Astrocyte (in vitro differentiated cells and primary cell): ENCODE measurements at places on chromosomes 2 and 18.

- no peak for DNase-seq
Observed at GRCh38 chr2:232026910-232027309, 65.4 kb downstream of the DIS3L2 start.

DNA sequence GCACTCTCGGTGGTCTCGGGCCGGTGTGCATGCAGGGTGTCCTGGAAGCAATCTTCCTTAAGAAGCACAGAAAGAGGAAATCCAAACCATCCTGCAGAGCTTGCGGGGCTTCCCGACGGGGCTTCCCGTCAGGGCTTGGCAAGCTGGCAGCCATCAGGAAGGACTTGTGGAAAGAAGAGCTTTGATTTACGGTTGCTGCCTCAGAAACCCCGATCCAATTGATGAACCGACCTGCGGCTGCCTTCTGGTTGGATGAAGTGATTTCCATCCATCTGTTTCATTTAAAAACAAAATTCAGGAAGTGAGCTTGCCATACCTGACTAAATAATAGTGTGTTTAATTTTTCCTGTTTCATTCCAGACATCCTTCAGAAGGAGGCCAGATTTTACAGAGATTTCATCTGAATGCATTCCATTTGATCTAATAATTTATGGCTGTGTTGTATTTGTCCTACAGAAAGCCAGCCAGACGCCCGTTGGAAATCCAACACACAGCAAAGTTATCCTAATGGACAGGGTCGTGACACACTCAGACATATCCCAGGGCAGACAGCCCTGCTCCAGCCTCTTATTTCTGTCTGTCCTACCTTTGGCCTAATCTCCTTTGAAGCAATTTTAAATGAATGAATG lies 141.3 kb downstream of the SEPTIN10 start:
- no peak for DNase-seq

DNA sequence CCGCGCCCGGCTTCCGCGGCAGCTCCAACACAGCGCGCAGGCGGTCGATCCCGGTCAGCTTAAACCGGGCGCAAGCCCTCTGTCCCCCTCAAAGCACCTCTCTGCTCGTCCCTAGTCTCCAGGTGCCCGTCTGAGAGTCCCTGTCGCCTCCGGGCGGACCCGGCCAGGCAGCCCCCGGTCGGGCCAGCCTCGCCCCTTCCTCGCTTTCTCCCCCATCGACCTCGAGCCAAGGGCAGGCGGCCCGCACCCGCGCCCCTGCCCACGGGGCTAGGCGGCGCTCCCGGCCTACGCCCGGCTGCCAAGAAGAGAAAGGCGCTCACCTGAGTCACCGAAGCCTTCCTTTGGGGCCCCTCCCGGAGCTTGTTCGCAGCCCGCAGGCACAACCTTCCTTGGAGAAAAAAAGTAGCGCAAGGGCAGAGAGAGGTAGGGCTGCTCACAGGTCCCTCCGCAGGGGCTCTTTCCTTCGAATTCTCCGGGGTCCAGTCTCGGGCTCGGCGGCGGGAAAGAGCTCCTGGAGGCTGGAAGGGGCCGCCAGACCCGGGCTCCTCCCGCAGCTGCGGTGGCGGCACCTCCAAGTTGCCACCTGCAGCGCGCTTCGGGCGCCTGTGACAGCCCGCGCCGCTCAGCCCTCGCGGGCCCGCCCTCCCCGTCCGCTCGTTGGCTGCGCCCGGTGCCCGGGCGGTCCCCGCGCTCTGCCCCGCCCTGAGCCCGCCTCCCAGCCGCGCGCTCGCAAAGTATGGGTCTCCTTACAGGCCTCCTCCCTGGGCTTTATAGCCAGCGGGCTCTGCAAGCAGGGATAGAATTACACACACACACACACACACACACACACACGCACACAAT lies 86.5 kb upstream of the EPB41L3 start:
- peak; percentile 53 for DNase-seq

DNA sequence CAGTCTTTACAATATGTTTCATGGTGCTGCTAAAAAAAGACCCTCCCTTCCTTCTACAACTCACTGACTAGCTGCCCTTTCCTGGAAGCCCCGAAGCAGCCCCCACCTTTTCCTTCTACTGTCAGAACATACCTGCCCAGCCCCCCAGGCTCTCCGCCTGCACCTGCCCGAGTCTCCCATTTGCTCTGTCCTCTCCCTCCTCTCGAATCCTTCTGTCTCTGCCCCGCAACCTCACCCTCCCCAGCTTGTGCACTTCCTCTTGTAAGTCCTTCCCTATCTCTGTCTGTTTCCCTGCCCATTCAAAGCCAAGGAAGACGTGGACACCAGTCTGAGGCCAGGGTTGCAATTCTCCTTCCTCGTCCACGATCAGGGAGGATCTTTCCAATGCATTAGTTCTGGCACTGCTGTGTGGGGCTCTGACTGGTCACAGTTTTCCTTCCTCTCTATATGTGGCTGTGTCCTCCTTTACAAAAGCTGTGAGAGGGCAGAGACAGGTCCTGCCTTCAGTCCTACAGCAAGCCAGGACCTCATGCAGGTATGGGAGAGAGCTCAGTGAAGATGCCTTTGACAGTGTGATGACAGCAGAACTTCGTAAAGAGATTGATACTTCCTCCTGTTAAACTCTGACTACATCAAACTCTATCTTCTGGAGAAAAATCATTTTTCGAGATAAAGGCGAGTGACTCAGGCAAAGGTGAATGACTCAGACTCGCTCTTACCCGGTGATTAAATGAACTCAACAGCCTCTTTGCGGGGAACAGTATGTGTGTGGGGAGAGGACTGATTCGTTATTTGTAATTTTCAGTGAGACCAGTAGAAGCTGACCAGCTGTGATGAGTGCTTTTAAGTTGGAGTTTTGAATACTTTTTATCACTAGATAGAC lies 14.2 kb downstream of the TNFRSF11A start:
- peak; percentile 87 for DNase-seq

GRCh38 chr2:118315606-118316005 lies 227.3 kb downstream of the INSIG2 start:
- DNase-seq, result no peak

GRCh38 chr2:180359522-180360282 lies 352.6 kb upstream of the CWC22 start:
- no peak for DNase-seq

DNA sequence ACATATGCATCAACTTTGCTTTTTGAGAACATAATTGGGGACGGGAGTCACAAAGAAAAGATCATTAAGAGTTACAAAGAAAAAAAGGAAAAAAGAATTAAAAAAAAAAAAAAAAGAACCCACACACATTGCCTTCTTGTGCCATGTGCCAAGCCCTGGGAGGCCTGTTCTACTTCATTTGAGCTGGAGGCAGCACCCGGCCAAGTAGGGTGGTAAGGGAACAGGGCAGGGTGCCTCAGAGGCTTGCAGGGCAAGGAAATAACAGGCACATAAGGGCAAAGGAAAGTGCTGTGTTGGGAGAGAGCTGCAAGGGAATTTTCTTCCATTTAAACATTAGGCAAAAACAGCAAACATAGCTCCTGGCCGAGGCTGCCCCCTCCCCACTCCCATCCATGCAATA lies 418.0 kb downstream of the TMEM182 start:
- DNase-seq, result no peak

DNA sequence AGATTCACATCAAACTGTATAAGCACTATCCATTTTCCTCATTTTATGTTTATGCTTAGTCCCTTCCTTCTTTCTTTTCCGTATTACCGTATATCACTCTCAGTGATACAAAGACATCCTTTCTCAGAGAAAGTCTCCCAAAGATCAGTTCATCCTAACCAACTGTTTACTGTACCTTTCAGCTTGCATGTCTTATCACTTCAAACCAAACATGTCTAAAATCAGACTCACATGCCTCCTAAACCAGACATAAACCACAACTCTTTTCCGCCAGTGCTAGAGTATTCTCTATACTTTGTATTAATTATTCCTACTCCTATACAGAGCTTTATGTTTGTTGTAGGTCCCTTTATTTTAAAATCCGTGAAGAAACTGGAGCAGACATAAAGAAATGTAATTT lies 41.5 kb downstream of the KCMF1 start:
- DNase-seq, result no peak
